ENCODE measurements at places on chromosomes 1 and 21. TPM values are rescaled to one million over a fixed set of nuclear protein-coding genes. Genes with fewer than 3 reads are reported as not detected.

GPA33 gene
- not detected for total RNA-seq

ABCG1 gene
- total RNA-seq: not detected

OR2T2 gene
- total RNA-seq: not detected

UMODL1 gene
- not detected for total RNA-seq

PTGER3 gene
- 0.75 TPM for total RNA-seq

TFF1 gene
- not detected for total RNA-seq

BRDT gene
- total RNA-seq: not detected

MAP3K7CL gene
- 0.92 TPM for total RNA-seq

CCDC30 gene
- 0.06 TPM for total RNA-seq

CFAP107 gene
- not detected for total RNA-seq

EFCAB14 gene
- 41.5 TPM for total RNA-seq

KIRREL1 gene
- 275 TPM for total RNA-seq

HLX gene
- total RNA-seq: 0.63 TPM

TMEM82 gene
- not detected for total RNA-seq

KRTAP7-1 gene
- total RNA-seq: not detected

SPOCD1 gene
- total RNA-seq: 9.4 TPM

BCL10 gene
- 87.9 TPM for total RNA-seq

LRRC71 gene
- not detected for total RNA-seq
